ENCODE measurements at places on chromosomes 11 and 22.

DNA sequence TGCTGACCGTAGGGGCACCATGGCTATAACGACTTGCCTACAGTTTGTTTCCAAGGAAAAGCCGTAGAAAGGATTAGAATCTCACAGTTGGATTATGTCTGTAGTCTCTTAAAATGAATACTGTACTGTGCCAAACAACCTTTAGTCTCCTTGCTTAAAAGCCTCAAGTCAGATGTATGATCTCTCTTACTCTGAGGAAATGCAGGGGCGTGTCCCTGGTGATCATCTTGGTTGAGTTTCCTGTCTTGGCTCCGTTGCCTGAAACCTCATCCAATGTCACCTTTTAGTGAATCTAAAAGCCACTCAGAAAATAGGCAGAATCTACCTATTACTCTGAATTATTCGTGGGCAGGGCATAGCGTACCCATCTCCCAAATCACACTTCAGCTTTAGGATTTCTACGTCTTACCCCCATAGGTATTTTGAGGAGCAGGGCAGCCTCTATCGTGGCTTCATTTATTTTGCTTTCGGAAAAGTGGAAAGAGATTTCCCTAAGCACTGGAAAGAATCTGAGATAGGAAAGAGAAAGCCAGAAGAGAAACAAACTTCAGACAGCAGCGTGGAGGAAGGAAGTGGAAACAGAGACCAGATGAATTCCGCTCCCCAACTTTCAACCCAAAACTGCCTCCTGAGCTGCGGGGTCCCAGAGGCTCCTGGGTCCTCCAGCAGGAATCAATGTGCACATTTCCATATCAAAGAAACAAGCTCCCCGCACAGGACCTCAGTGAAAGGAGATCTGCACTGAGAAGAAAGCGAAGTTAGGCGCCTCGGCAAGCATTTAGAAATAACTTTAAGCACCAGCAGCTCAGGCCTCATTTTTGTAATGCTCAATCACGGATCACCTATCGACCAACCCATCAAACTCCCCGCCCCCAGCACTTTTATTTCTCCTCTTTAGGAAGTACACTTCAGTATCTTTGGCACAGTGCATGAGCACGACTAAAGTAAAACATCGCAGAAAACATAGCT lies 245.8 kb downstream of the ETS1 start:
- peak; percentile 53 for DNase-seq

DNA sequence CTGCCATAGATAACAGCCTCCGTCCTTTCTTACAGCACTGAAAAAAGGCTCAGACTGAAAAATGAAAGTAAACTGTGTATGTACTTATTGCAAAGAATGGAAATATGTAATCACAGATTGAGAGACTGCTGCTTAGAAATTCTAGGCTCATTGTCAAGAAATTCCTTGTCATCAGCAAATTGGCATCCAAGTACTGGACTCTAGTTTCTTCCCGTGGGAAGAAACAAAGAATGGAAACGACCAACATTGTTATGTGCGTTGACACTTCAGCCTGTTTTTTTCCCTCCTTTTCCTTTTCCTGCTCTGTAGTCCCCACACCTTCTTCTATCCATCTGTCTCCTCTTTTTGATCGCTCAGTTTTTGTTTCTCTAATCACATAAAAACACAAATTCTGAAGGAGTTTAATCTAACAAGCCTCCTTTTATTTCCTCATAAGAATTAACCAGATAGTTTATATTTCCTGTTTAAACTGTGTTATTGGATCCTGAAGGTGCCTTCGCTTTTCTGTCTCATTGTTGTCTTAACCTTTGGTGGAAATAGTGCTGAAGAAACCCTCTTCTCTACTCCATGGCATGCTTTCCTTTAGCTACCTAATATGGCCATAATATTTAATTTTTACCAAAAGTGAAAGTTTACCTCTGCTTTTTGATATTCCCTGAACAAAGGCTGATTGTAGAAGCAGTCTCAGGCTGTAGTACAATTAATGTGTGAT lies 20.0 kb upstream of the CASP12 start:
- no peak for DNase-seq

GRCh38 chr22:49433717-49434611 lies 393.7 kb downstream of the BRD1 start:
- DNase-seq = no peak

DNA sequence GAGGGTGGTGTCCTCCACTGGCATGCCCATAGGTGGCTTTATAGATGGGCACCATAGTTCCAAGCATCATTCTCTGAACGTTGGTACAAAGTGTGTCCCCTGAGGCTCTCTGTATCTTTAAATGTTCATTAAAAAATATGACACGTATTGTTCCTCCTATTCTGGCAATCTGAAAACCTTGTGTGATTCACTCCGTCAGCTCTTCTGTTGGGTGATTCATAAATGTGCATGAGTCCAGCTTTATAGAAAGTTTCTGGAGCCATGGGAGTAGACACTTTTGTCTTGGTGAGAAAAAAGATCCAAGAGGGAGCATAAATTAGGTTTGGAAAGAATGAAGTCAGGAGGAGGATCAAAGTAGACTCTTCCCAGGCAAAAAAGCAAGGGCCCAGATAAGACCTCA lies 728.8 kb downstream of the NELL1 start:
- DNase-seq = no peak

GRCh38 chr11:30153008-30153407 lies 77.8 kb upstream of the FSHB start:
- no peak for DNase-seq

- no peak for DNase-seq
Measured at GRCh38 chr11:417652-418342, 3.0 kb upstream of the SIGIRR start.

GRCh38 chr11:102184269-102184987 lies 74.2 kb downstream of the YAP1 start:
- no peak for DNase-seq

GRCh38 chr11:9850224-9850895 lies 186.5 kb downstream of the SWAP70 start:
- DNase-seq = no peak

DNA sequence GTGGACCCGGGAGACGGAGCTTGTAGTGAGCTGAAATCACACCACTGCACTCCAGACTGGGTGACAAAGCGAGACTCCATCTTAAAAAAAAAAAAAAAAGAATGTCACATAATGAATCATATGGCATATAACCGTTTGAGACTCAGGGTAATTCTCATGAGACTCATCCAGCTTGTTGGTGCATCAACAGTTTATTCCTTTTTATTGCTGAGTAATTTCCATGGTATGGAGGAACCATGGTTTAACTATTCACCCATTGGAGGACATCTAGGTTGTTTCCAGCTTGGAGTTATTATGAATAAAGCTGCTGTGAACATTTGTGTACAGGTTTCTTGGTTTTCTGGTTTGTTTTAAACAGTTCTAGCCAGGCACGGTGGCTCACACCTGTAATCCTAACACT lies 25.3 kb downstream of the PPARA start:
- DNase-seq = no peak

GRCh38 chr11:134487696-134488095 lies 75.7 kb upstream of the B3GAT1 start:
- no peak for DNase-seq

DNA sequence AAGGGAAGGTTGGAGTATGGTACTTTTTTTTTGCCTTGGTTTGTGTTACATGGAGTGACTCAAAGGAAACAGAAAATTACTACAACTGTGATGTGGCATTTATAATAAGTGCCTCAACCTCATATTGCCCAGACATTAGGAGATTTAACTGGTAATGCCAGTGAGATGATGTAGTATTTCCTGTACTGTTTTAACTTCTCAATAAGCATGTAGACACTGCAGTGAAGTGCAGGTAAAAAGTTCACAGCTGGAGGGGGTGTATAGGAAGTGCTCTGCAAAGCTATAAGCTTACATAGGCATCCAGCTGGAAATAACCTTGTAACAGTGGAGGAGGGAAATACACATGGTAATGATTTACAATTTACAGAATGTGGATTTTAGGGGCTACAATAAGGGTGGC lies 138.2 kb upstream of the MTMR2 start:
- no peak for DNase-seq

- DNase-seq = no peak
Measured at GRCh38 chr11:43578346-43579170, 102.0 kb upstream of the HSD17B12 start.

- no peak for DNase-seq
Measured at GRCh38 chr22:43457002-43457401, 45.2 kb downstream of the MPPED1 start.

DNA sequence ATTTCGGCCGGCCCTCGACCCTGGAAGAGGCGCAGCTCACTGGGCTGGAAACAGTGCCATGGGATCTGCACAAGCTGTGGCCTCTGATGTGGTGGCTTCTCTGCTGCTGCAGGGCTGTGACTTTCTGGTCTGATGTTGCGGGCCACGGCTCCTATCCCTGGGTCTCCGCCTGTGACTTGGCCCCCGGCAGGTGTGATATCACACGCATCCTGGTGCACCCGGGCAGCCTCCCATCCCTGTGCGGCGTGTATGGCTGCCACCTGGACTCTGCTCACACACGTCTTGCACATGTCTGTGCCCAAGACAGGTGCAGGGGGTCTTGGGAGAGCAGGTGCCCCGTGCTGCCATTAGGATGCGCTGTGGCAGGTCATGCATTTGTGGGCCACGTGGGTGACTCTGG lies 31.1 kb downstream of the GRAMD4 start:
- no peak for DNase-seq

- no peak for DNase-seq
Measured at GRCh38 chr11:111603611-111604130, 1.4 kb downstream of the SIK2 start.

DNA sequence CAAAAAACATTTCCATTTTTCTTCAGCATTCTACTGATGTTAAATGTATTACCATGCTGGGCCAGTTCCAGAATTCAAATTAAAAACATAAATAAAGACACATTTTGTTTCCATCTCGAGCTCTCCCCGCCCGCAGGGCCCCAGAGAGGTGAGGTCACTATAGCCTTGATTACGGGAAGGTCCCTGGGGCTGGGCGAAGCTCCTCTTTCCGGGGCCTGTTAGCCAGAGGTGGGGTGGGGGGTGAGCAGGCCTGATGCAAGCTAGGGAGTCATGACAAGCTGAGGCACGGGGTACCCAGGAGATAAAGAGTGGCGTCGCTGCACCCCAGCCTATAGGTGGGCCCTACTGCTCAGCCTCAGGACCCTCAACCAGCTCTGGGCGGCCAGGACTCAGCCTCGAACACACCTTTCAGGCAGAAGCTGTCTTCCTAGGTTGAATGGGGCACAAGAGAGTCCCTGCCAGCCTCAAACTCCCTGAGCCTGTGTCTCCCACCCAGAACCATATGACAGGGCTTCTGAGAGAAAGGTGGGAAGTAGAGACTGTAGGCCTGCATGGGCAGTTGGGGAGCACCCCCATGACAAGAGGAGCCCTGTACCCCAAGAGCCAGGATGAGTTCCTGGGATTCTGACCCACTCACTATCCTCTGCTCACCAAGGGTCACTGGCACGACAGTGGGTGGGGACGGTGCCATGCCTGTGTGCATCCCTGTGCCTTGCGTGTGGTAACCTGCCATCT lies 34.8 kb downstream of the KCNQ1OT1 start:
- peak; percentile 26 for DNase-seq

GRCh38 chr22:47084226-47084625 lies 321.8 kb downstream of the TBC1D22A start:
- DNase-seq = no peak

DNA sequence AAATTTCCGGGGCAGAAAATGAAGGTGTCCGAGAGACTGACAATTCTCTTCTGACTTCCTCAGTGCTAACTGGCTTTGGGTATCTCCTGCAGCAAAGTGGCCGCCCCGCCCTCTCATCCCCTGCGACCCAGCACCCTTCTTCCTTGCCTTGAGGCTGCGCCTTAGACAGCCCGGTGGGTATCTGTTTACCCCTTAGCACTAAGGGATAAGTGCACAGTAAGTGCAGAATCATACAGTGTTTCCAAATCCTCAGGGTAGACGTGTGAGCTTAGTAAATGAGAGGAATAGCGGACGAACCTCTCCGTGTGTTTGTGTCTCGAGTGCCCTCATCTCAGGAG lies 368 bp upstream of the CHORDC1 start:
- no peak for DNase-seq

GRCh38 chr22:30263883-30264282 lies 2.8 kb downstream of the OSM start:
- no peak for DNase-seq

DNA sequence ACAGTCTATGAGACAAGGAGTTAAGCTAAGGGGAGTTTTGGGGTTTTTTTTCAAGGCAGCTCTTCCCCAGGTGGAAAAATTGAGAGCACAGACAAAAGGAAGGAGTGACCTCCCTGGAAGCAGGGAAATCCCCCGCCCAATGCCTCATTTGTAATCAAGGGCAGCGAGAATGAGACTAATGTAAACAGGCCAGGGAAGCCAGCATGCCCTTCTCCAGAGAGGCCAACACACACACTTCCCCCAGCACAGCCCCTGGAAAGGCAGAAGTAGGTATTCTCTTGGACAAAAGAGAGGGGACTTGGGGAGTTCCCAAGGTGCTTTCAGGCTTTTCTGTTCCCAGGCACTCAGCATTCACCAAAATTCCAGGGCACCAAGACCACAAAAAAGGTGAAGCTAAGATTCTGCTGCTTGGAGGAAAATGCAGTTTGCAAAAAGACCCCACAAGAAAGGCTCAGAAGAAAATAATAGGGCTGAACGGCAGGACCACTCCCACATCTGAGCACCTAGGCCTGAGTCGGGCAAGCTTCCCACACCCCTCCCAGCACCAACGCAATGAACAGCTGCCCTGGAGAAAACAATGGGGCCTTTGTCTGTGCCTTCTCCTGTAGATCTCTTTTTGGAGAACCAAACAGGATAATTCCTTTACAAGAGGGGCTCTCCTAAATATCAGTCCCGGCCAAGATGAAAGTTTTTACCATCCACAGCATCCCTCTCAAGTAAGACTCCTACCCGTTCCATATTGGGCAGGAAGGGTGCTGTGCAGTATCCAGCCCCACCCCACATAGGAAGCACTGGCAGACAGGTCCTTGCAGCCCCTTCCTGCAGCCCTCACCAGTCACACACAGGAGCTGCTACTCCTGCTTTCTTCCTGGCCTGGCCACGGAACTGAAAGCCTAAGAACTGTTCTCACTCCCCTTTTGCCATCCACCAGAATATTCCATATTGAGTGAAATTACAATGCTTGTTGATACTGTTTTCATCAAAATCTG lies 70.7 kb upstream of the AKIP1 start:
- no peak for DNase-seq

DNA sequence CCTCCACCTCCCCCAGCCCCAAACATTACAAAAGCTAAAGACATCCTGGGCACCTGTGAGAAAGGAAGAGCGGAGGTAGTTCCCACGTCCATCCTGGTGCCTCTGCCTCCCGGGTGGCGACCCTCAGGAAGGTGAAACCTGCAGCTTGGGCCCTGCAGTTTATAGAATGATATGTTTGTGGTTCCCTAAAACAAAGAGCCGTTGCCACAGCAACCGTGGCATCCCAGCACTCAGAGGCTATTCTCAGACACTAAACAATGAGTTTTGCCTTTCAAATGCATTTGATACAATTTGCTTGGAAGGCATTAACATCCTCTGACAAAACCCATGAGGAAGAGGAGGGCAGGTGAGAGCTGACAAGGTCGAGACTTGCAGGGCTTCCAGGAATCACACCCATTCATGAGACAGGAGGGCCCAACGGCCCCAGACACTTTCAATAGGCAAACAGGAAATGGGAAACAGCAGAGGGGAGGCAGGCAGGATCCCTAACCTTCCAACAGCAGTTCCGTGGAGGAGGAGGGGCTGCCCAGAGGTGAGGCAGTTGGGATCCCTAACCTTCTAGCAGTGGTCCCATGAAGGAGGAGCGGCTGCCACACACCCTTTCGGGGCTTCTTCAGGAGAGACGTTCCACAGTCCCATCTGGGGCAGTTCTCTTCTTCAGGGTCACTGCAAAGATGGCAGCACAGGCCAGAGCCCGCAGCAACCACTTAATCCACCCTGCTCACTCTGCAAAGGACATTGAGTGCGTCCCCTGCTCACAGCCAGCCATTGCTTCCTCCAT lies 379.2 kb downstream of the SHANK2 start:
- no peak for DNase-seq

GRCh38 chr11:126511475-126512115 lies 156.1 kb downstream of the ST3GAL4 start:
- DNase-seq = no peak

All from kidney (tissue), 22 donors.